ENCODE measurements at places on chromosomes 4 and X.
A peak's percentile ranks its signal among the peaks of the same experiment; 100 is the strongest.

GRCh38 chr4:69984030-69984443, 11.7 kb upstream of the STATH start:
- DNase-seq, result no peak

GRCh38 chrX:35046660-35047296, 104.2 kb downstream of the FAM47B start:
- DNase-seq, result no peak

- DNase-seq, result no peak
Observed at GRCh38 chrX:122203399-122203798, 980.7 kb upstream of the GRIA3 start.

GRCh38 chr4:130563889-130564418, 1468.0 kb downstream of the C4orf33 start:
- DNase-seq, result no peak

- DNase-seq, result no peak
Observed at GRCh38 chr4:78652282-78652876, 100.8 kb downstream of the ANXA3 start.

DNA sequence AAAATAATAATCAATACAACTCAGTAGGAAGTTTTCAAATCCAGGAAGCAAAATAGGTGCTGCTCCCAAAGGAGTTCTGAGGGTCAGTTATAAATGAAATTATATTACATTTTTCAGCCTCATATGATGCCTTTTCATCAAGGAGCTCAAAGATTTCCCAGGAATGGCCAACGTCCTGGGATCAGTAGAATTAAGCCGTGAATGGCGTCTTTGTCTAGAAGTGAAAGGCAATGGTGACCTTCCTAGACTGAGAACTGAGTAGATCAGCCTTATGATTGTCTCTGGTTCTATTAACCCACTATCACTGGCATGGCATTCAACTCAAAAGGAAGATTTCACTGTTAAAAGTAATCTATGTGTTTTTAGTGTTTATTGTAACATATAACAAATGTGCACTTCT, 74.4 kb downstream of the ENOX2 start:
- DNase-seq, result no peak

DNA sequence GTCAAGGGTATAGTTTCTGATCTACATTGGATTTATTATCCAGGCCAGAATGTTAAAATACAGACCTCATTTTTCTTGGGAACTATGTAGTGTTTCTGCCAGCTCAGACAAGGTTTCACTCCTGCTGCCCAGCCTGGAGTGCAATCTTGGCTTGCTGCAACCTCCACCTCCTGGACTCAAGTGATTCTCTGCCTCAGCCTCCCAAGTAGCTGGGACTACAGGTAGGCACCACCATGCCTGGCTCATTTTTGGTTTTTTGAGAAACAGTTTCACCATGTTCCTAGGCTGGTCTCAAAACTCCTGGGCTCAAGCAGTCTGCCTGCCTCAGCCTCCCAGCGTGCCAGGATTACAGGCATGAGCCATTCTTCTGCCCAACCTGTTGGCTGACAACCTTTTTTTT, 5.7 kb downstream of the RPL34 start:
- no peak for DNase-seq

DNA sequence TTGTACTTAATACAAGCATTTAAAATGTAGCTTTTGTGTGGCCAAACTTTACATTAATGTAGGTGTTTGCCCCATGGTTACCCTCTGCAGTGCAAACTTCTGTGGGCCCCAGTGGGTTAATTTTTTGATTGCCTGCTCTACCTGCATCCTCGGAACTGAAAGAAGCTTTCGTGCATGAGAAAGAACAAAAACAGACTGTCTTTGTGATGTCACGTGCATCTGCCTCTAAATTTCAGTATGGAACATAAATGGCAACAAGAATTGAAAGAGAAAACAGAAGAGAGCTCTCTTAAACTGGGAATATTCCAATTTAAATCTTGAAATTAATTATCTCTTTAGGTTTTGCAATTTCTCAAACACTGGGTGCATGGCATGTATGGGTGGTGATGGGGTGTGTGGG, 182.4 kb upstream of the LCORL start:
- no peak for DNase-seq

DNA sequence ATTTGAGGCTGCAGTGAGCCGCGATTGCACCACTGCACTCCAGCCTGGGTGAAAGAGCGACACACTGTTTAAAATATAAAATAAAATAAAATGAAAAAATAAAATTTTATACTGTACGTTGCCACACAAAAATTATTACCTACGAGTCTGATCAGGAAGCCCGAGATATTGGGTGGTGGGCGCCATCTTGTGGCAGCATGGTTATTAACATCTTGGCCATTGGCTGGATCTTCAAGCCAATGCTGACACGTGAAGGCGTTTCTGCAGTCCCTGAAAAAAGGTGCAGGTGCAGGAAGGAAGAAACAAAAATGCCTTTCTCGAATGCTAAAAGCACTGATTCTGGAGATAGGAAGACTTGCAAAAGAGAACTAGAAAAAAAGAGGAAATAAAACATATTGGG, 4.9 kb upstream of the TLR8 start:
- peak; percentile 74 for DNase-seq

- DNase-seq, result no peak
Observed at GRCh38 chr4:77360451-77360850, 203.4 kb downstream of the CCNG2 start.

- no peak for DNase-seq
Observed at GRCh38 chrX:129798888-129799287, 19.1 kb downstream of the SASH3 start.

- DNase-seq, result no peak
Observed at GRCh38 chrX:23434356-23434884, 99.8 kb downstream of the PTCHD1 start.

DNA sequence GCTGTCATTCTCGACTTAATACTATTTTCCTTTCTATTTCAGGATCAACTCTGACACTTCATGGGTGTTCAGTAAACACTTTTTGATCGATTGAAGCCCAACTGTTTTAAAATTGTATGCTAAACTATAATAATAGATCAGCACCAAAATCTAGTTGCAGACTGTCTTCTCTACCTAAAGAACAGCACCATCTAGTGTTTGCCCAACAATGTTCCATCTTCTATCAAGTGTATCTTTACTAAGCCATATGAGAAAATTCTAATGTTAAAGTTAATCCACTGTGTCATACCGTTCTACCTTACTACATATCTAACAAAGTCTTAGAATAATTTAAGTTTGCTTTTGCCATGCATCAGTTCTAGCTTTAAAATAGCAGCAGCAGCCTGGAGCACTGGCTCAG, 113.0 kb upstream of the PRDX4 start:
- DNase-seq, result peak; percentile 6

DNA sequence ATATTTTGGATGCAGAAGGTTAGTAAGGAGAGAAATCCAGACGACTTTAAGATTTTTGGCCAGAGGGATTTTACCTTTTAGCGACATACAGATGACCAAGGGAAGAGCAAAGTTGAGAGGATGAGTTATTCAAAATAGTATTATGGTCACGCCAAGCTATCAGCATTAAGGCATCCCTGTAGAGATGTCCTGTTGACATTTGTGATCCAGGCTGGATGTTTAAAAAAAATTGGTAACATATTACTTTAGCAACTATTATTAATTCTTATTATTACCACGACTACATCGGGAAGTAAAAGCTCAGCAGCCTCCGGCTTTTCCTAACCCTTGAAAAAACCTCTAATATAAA, 562 bp upstream of the OSTC start:
- DNase-seq, result no peak

- DNase-seq, result peak; percentile 12
Observed at GRCh38 chr4:145619639-145619996, 433 bp downstream of the MMAA start.

DNA sequence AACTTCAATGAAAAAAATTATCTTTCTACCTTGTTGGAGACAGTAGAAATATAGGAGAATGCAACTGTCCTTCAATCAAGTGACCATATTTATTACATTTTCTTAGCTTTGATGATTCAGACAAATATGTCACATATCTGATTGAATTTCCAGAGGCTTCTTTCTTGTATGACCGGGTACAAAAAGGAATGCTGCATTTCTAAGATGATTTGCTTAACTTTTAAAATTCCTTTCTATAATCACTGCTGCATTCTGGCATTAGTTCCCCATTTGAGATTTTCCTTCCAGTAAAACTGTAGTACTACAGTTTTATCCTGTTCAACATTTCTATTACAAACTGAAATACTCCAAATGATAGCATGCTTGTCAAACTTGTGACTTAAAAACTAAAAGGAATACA, 5.2 kb downstream of the MFSD8 start:
- DNase-seq, result no peak

- DNase-seq, result peak; percentile 29
Observed at GRCh38 chr4:25030277-25031076, at the start of gene LGI2. Gene LGI2, minus strand, starts transcription at chr4:25030946. Its CDS starts 253 bp downstream, at chr4:25030693.

- no peak for DNase-seq
Observed at GRCh38 chrX:107507093-107507743, 57.8 kb downstream of the FRMPD3 start.

GRCh38 chr4:105430811-105431210, 43.1 kb downstream of the PPA2 start:
- no peak for DNase-seq

DNA sequence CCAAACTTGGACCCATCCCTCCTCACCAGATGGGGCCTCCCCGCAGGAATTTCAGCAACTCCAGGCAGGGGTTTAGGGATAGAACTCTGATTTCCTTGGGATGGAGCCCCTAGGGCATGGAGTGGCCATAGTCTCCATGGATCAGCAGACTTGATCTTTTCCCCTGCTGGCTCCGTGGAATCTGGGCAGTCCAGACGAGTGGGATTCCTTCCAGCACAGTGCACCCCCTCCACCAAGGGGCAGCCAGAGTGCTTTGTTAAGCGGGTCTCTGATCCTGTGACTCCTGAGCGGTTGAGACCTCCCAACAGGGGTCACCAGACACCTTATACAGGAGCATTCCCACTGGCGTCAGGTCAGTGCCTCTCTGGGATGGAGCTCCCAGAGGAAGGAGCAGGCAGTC, 40.4 kb downstream of the ENPP6 start:
- no peak for DNase-seq

DNA sequence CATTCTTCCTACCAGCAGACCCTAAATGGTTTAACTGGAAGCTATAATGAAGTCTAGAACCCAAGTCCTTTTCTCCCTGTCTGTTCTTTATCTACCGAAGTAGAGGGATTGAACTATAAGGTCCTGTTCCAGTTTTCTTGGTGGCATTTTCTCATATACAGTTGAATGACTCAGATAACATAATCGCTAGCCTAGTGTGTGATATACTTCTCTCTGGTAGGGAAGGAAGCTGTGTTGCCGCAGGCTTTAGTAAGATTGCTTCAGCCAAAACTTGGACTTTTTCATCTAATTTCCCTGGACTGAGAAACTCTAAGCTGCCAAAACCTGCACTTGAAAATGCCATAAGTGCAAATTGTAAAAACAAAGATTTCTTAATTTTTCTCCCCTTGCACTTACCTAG, 123.4 kb downstream of the NWD2 start:
- DNase-seq, result no peak

DNA sequence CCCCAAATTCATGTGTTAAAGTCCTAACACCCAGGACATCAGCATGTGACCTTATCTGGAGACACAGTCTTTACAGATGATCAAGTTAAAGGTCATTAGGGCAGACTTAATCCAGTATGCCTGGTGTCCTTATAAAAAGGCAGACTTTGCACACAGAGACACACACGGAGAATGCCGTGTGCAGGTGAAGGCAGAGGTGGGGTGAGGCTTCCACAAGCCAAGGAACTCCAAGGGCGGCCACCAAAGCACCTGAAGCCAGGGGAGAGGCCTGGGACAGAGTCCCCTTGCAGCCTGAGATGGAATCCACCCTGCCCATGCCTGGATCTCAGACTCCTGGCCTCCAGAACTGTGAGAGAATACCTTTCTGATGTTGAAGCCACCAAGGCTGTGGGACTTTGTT, 26.1 kb upstream of the SORCS2 start:
- no peak for DNase-seq

DNA sequence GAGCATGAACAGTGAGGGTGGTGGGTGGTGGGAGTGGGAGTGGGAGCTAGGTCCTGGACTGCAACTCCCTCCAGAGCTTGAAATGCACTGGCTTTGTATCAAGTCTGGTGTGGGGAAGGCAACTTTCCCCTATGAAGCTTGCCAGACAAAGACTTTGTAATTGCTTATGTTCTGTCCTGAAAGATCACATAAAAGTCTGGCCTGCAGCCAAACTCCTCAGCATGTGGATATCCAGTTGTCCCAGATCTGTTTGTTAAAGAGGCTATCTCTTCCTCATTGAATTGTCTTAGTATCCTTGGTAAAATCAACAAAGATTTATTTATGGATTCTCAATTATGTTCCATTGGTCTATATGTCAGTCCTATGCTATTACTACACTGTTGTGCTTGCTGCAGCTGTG, 607.9 kb downstream of the GLUD2 start:
- DNase-seq, result no peak

DNA sequence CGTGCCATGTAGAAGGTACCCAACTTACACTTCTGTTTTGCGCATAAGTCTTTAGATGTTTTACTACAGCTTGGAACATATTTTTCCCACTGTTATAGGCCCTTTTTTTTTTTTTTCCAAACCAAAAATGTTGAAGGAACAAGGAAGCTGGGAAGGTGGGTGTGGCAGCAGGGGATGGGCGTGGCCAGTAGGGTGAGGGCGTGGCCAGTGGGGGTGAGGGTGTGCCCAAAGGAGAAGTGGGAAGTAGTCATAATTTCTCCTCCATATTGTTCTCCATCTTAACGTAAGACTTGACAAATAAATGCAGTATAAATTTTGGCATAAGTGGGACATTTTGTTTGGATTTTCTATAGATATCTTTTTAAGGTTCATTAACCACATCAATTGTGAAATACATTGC, 30.4 kb downstream of the CLDN22 start:
- DNase-seq, result peak; percentile 9

DNA sequence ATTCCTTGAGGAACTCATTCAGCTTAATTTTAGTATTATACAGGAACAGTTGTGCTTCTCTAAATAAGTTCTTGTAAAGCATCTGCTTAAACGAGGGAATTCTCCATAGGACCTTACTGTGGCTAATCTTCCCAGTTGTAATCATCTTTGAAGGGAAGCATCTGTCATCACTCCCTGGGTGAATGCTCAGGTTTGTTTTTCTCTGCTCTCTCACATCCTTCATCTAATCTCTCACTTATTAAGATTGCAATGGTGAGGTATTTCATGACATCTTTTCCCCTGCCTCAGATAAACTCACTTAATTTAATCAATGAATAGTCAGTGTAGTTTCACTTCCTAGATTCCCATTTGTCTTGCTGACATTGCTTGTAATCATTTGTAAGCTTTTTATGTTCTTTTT, 121.8 kb upstream of the ADAMTS3 start:
- no peak for DNase-seq

GRCh38 chr4:833731-834367, 7.9 kb upstream of the CPLX1 start:
- no peak for DNase-seq

GRCh38 chr4:111883557-111883999, 261.7 kb upstream of the FAM241A start:
- DNase-seq, result no peak

- DNase-seq, result no peak
Observed at GRCh38 chr4:51855751-51856150, 12.8 kb downstream of the DCUN1D4 start.

- no peak for DNase-seq
Observed at GRCh38 chrX:49675075-49675719, 20.6 kb downstream of the PAGE1 start.

All from AG08395 (cell line).